ENCODE measurements at places on chromosomes 2 and 18. TPM values are rescaled to one million over a fixed set of nuclear protein-coding genes. Genes with fewer than 3 reads are reported as not detected.

SIX2 gene
- total RNA-seq: not detected

KYNU gene
- not detected for total RNA-seq

DNA sequence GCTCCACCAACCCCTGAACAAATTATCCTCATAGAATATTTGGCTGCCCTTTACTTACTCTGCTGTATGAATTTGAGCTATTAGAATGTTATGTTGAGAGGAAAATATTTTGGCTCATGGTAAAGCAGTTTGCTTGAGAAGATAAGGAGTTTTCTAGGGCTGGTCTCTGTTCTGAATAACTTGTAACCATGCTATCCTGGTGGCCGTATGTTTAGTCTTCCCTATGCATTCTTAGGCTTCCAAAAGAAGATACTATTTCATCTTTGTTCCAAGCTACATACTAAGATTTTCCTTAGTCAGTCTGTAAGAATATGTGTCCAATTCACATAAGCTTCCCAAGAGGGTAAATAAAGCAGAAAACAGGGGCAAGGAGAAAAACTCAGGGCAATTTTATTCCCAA, 1105.1 kb upstream of the PIK3C3 start:
- no peaks in the 10 kb centered on the region for H3K27me3 ChIP-seq
- no peak overlapping the region for H3K27ac ChIP-seq
- no peak overlapping the region for H3K4me3 ChIP-seq
- no peak for DNase-seq

GRCh38 chr2:171602352-171602751, 80.1 kb downstream of the CYBRD1 start:
- DNase-seq: no peak
- H3K4me1 ChIP-seq: no peaks in the 10 kb centered on the region
- H3K36me3 ChIP-seq: no peaks in the 10 kb centered on the region

DNA sequence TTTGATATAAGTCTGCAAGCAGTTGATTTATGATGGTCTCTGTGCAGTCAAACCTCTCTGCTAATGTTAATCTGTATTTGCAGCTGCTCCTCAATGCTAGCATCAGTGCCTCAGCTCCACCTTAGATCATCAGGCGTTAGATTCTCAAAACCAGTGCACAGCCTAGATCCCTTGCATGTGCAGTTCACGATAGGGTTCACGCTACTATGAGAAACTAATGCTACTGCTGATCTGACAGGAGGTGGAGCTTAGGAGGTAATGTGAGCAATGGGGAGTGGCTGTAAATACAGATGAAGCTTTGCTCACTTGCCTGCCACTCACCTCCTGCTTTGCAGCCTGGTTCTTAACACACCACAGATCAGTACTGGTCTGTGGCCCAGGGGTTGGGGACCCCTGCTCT, 18.4 kb downstream of the RBKS start:
- no peak overlapping the region for H3K27ac ChIP-seq
- H3K27me3 ChIP-seq: no peaks in the 10 kb centered on the region
- no peak for DNase-seq

- H3K27me3 ChIP-seq: no peaks in the 10 kb centered on the region
- H3K4me3 ChIP-seq: no peak overlapping the region
- no peak overlapping the region for H3K27ac ChIP-seq
- DNase-seq: no peak
- H3K4me1 ChIP-seq: no peaks in the 10 kb centered on the region
- no peaks in the 10 kb centered on the region for H3K36me3 ChIP-seq
These were observed 126.5 kb downstream of the GPR39 start for GRCh38 chr2:132542953-132543569.

CIB4 gene
- not detected for total RNA-seq

DNA sequence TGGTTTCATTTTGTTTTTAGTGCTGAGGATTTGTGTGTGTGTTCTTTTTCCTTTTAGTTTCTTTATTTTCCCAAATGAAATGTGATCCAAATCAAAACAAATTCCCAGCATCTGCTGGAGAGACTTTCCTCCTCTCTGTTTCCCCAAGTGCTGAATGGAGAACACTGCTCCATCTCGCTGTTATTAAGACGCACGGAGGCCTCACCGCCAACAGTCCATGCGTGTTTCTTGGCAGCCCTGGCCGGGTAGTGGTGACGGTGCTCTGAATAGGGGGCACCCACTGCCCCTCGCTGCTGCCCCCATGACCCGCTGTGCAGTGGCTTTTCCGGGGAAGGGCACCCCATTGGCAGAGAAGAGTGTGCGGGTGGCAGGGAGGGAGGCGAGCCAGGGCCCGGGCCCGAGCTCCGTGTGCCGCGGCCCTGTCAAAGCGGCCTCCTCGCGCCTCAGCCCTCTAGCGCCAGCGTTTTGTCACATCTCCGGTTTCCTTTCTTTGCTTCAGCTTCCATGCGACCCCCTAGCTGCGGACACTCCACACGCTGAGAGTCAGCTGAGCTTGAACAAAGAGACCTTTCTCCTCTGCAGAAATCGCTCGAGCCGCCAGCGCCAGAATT, 473.7 kb upstream of the SALL3 start:
- no peaks in the 10 kb centered on the region for H3K4me1 ChIP-seq
- H3K4me3 ChIP-seq: no peak overlapping the region
- H3K36me3 ChIP-seq: no peaks in the 10 kb centered on the region

ANKRD53 gene
- not detected for total RNA-seq

- no peak for DNase-seq
- no peak overlapping the region for H3K27ac ChIP-seq
- H3K4me1 ChIP-seq: peaks cover 1% of the 10 kb centered on the region
- H3K36me3 ChIP-seq: no peaks in the 10 kb centered on the region
- peaks cover 2% of the 10 kb centered on the region for H3K27me3 ChIP-seq
These were observed 84.7 kb upstream of the BOD1L2 start for GRCh38 chr18:57062178-57062577.

LRPPRC gene
- total RNA-seq: 62.1 TPM

GRCh38 chr2:151243468-151243867, 18.2 kb downstream of the RBM43 start:
- H3K4me1 ChIP-seq: no peaks in the 10 kb centered on the region
- no peak overlapping the region for H3K4me3 ChIP-seq
- H3K27ac ChIP-seq: no peak overlapping the region
